ENCODE measurements at places on chromosomes 4 and X.

GRCh38 chrX:39067866-39068265 lies 266.6 kb downstream of the MID1IP1 start:
- DNase-seq = no peak

- DNase-seq = no peak
Measured at GRCh38 chr4:85200106-85200505, 233.6 kb upstream of the WDFY3 start.

- no peak for DNase-seq
Measured at GRCh38 chr4:6507345-6507744, 34.9 kb upstream of the PPP2R2C start.

GRCh38 chrX:139691843-139692505 lies 16.0 kb downstream of the MCF2 start:
- DNase-seq = no peak

GRCh38 chr4:69764311-69764710 lies 3.9 kb upstream of the SULT1B1 start:
- DNase-seq = no peak

- no peak for DNase-seq
Measured at GRCh38 chr4:113410686-113411085, 350.9 kb downstream of the CAMK2D start.

DNA sequence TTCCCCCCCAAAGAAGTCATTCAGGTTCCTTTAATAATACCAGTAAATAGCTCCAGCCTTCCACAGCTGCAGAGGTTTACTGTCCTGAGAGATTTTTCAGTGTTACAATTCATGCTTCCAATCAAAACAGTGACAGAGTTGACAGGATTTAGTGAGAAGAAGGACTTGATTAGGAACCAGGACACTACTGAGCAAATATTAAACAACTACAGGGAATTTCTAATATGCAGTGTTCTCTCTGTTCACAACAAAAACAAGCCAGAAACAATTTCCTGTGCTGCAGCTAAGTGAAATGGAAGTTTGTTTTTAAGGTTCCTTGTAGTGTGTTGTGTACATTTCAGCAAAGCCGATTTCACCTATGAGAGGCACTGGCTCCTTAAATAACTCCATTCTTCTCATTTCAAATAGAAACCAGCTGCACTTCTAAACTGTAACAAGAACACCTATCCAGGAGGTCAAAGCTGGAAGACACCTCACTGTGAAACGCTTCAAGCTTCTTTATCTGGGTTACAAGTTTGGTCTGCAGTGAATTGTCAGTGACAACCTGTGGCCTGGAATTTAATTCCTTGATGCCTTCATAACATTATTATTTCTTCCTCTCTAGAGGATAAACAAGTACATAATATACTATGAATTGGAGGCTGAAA lies 149.3 kb downstream of the RASL11B start:
- DNase-seq = no peak

- DNase-seq = no peak
Measured at GRCh38 chrX:53254570-53255461, 26.6 kb downstream of the IQSEC2 start.

GRCh38 chr4:15428611-15429010 lies 778 bp downstream of the C1QTNF7 start:
- no peak for DNase-seq

DNA sequence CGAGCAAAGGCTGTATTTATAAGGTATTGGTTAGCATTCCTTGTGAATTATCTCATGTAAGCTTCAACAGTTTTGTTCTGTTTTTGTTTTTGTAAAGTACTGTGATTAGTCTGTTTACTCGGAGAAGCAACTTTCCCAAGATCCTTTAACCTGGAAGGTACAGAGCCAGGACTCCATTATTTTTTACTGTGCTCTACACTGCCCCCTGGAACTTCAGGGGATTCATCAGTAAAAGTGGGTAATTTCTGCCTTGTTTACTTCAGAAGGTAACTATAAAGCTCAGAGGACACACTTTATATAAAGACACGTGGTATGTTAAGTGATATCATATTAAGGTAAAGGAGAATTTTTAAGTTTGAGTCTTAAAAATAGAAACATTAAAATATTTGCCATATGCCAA lies 124.9 kb downstream of the IQCM start:
- DNase-seq = no peak

- DNase-seq = no peak
Measured at GRCh38 chr4:162101337-162101736, 62.5 kb downstream of the FSTL5 start.

GRCh38 chrX:135688137-135688536 lies 25.3 kb upstream of the CT45A1 start:
- DNase-seq = no peak

GRCh38 chr4:102196221-102196620 lies 149.1 kb downstream of the SLC39A8 start:
- no peak for DNase-seq

- DNase-seq = no peak
Measured at GRCh38 chr4:1583859-1584258, 100.3 kb downstream of the FAM53A start.

- no peak for DNase-seq
Measured at GRCh38 chr4:123037804-123038203, 115.4 kb upstream of the NUDT6 start.

GRCh38 chrX:100636321-100636991 lies at the start of gene TSPAN6:
Gene TSPAN6 (minus strand): TSS chrX:100636806. CDS start chrX:100636694, 112 bp downstream.
- peak; percentile 55 for DNase-seq

DNA sequence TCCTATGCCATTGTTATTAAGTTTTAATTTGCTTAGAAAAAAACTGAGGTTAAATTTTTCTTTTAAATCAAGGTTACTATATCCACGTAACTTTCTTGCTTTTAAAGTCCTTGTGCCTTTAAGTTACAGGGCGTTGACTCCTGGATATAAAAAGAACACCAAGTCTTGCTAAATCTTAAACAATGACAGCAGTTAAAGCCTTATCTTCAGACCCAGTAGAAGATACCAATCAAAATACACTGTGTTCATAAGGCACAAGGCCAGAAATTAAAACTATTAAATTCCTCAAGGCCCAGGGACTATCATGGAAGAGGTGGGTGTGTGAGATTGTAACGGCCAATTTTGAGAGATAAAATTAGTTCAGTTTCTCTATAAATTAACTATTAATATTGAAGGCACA lies 60.4 kb downstream of the PAGE2 start:
- no peak for DNase-seq

- no peak for DNase-seq
Measured at GRCh38 chrX:17372052-17372451, 2.9 kb upstream of the NHS start.

- DNase-seq = peak; percentile 95
Measured at GRCh38 chr4:40731792-40732245, 17.9 kb upstream of the NSUN7 start.

GRCh38 chrX:20431486-20431885 lies 164.8 kb upstream of the RPS6KA3 start:
- DNase-seq = no peak

DNA sequence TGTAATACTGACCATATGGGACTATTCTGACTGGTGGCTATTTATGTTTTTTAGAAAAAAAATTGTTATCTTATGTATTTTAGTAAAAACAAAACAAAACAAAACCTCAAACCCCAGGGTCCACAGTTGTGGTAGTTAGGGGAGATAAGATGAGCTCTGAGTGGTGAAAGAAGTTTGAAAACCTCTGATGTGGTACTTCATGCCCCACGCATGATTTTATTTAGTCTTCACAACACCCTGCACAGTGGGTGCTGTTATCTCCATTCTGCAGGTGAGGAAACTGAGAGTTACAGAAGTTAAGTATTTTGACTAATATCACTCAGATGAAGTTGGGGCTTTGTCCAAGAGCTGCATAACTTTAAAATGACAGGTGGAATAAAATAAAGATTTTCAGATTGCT lies 230.6 kb upstream of the TRPC5 start:
- no peak for DNase-seq

- no peak for DNase-seq
Measured at GRCh38 chrX:97806238-97806637, 922.5 kb downstream of the RPA4 start.

GRCh38 chrX:10631416-10632145 lies 11.2 kb upstream of the MID1 start:
- peak; percentile 46 for DNase-seq

DNA sequence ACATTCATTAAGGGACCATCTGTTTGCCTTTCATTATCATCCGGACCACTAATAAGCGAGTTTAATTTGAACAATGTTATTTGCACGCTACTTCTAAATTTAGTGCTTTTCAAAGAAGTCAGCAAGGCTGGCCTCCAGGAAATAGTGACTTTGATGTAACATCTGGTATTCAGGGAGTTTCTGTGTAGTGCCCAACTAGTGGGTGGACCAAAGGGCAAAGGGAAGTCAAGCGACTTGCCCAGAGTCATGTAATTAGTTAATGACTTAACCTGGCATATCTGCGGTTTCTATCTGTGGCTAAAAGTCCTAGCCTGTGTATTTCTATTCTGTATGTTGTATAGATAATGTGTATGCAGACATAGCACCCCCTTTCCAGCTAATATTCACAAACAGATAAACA lies 56.3 kb upstream of the LCORL start:
- DNase-seq = no peak

DNA sequence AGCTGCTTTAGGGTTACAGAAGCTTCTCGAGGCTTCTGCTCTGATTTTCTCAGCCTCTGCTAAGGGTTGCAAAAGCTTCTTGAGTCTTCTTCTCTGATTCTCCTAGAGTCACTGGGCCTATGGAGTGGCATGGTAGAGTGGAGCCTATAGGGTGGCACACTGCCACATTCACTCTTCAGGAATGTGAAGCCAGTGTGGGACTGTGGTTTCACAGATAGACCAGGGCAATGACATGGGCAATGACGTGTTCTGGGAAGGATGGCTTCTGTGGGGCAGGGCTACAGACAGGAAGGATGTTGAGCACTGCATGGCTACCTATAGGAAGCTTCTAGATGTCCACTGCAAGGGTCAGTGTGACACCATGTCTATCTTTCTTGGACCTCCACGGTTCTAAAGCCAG lies 11.0 kb upstream of the MAMLD1 start:
- DNase-seq = no peak

DNA sequence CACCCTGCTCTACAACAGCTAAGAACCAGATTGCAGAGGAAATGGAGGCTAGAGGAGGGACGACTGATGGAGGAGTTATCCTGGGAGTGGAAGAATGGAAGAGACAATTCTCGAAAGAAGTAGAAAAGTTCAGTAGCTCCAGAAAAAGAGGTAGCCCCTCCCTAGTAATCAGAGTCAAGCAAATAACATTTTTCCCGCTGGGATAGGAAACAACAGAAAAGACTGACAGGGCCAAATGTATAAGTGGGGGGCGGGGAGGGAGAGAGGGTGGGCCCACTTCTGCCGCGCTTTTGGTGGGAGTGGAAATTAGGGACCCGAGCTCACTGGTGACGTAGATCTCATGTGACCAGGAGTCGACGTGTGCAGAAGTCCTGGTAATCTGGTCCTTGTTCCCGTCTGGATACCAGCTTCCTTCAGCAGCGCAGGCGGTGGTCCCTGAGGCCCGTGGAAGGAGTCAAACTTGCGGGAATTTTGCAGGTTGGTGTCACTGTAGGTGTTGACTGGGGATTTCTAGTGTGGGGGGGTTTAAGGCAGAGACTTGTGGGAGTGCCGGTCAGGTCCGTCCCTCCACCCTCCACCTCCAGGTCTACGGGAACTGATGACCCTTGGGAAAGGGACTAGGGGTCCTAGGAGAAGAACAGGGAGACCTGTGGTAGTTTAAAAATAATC lies at the start of gene TCEAL9:
TSS of gene TCEAL9 (plus strand) at position 377 of the 669 bp plus-strand sequence. CDS start 1,179 bp downstream, outside the sequence.
- DNase-seq = peak; percentile 28

GRCh38 chr4:152996111-152996571 lies 60.0 kb downstream of the FHDC1 start:
- peak; percentile 16 for DNase-seq

DNA sequence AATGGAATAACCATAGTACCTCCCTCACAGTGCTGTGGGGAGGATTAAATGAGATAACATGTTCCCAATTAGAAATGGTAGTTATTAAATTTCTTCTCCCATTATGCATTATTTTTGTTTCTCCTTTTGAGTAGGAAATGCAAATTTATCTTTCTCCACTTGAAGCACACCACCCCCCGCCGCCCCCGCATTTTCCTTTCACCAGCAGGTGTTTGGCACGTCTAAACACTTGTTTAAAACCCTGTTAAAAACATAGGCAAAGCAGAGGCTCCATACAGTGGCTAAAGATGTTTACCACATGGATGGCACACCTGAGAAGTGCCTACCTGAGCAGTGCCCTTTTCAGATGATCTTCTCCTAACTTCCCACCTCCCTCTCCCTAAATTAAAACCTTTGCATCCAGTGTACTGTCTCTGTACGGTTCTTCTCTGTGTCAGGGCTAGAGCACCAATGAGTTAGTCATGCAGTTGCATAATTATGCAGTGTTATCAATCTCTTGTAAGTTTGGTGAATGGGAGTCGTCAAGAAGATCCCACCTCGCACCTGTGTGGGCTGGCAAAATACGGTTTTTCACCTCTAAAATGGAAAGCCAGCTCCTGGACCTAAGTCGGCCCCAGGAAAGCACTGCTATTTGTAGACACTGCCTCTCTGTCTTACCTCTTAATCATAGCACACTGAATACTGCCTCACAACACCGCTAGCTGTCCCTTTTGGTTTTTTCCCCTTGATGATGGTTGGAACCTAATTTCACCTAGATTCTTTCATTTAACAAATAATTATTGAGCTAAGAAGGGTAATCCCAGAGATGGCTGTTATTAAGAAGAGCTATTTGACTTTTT lies 122.0 kb downstream of the CT47B1 start:
- DNase-seq = no peak

- peak; percentile 35 for DNase-seq
Measured at GRCh38 chr4:113645771-113646441, 115.6 kb downstream of the CAMK2D start.

GRCh38 chr4:15694431-15694830 lies 8.4 kb upstream of the BST1 start:
- no peak for DNase-seq

All from NCI-H1417 (cell line).